Ascending aorta (tissue), 2 donors: ENCODE measurements at places on chromosomes 7 and 10.

- H3K36me3 ChIP-seq, result no peaks in the 10 kb centered on the region
- no peaks in the 10 kb centered on the region for H3K4me1 ChIP-seq
- no peak overlapping the region for H3K27ac ChIP-seq
- no peak for DNase-seq
Measured at GRCh38 chr7:131753620-131754222, 197.3 kb upstream of the PODXL start.

DNA sequence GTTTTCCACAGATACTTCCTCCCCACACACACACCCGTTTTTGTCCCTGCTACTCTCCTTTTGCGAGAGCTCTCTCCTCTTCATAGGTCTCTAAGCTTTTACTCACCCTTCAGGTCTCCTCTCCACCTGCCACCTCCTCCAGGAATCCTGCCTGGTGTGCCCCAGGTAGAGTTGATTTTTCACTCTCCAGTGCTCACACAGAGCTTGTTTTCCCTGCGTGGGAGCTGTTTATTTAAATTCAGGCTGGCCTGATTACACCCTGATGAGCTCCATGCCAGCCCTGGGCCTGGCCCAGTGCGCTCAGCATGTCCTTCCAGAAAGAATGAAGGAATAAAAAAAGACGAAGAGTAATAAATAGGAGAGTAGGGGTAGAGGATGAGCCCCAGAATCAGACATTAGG lies 7.5 kb upstream of the CLDN4 start:
- H3K36me3 ChIP-seq, result no peaks in the 10 kb centered on the region
- no peak overlapping the region for H3K27ac ChIP-seq
- DNase-seq, result no peak
- no peaks in the 10 kb centered on the region for H3K27me3 ChIP-seq

GRCh38 chr10:88028072-88028471 lies 164.6 kb downstream of the PTEN start:
- H3K27ac ChIP-seq, result no peak overlapping the region
- H3K4me3 ChIP-seq, result no peak overlapping the region
- no peaks in the 10 kb centered on the region for H3K36me3 ChIP-seq
- H3K27me3 ChIP-seq, result no peaks in the 10 kb centered on the region
- no peaks in the 10 kb centered on the region for H3K4me1 ChIP-seq

- H3K4me3 ChIP-seq, result no peak overlapping the region
- H3K4me1 ChIP-seq, result no peaks in the 10 kb centered on the region
- no peaks in the 10 kb centered on the region for H3K27me3 ChIP-seq
- H3K36me3 ChIP-seq, result no peaks in the 10 kb centered on the region
Measured at GRCh38 chr7:55440040-55440690, 75.0 kb downstream of the LANCL2 start.

GRCh38 chr10:7520507-7521485 lies 110.0 kb upstream of the SFMBT2 start:
- H3K4me1 ChIP-seq, result no peaks in the 10 kb centered on the region
- DNase-seq, result no peak
- H3K27me3 ChIP-seq, result no peaks in the 10 kb centered on the region
- H3K36me3 ChIP-seq, result no peaks in the 10 kb centered on the region
- no peak overlapping the region for H3K27ac ChIP-seq
- no peak overlapping the region for H3K4me3 ChIP-seq

DNA sequence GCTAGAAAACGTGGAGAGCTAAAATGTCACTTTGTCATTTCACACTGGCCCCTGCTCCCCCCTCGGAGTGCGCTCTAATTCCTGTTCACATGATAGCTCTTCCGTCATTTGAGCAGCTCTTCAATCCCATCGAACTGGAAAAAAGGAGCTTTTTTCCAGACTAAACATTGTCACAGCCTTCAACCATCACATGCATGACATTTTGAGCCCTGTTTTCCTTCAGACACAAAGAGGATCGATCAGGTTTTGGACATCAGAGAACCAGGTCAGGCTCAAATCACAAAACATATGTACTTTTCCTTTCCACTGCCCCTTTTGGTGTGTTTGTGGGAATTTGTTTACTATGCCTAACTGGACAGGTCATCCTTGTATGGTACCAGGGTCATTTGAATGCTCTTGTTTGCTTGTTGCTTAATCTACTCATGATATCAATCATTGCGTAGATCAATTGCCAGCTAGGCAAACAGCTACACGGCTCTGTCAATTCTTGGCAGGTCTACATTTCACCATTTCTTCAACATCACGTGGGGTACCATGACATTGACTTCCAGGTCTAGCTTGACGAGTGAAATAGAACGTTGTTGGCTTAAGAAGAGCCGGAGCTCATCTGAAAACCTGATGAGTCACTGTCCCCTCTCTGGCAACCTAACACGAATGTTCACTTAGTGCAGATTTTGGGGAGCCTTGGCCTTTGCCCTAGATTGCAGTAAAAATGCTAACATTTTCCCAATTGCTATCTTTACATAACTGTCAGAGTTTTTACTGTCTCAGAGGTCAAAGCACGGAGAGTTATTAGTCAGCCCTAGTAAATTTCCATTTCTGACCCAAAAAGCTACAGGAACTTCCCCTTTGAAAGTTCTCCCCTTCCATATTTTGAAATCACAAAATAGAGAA lies 87.3 kb downstream of the LYZL2 start:
- no peaks in the 10 kb centered on the region for H3K4me1 ChIP-seq
- no peaks in the 10 kb centered on the region for H3K27me3 ChIP-seq
- H3K27ac ChIP-seq, result no peak overlapping the region
- no peak for DNase-seq

DNA sequence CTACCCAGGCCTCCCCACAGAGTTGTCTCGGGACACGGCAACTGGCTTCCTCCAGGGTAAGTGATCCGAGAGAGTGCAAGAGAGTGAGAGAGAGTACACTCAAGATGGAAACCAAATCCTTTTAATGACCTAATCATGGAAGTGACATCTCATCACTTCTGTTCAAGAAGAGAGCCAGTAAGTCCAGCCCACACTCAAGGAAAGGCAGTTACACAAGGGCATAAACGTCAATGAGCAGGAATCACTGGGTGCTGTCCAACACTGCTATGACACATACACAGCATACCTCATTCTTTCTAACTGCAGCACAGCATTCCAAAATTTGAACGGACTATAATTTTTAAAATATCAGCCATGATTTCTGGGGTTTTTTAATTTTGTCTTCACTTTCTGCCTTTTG lies 29.3 kb upstream of the OSBPL3 start:
- DNase-seq, result no peak
- no peaks in the 10 kb centered on the region for H3K36me3 ChIP-seq
- no peak overlapping the region for H3K27ac ChIP-seq
- no peak overlapping the region for H3K4me3 ChIP-seq

DNA sequence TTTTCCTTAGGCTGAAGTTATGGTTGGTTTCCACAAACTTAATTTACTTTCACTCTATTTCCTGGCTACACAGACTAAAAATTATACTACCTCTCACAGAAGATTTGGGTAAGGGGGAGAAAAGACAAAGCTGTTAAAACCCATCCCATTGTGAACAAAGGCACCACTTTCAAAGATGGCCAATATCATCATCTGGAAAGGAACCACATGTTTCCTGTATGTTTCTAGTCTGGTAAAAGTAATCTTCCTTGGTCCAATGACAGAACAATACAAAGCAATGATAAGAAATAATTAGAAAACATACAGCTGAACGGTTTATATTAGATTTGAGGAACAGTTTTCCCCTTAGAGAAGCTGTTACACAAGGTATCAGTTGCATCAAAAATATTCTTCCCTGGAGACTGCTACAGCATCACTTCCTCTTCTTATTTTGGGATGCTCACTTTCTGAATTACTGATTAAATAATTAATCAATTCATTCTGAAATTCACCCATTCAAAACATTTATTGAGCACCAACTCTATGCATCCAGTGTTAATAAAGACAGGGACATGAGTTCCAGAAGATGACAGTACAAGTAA lies 8.5 kb upstream of the SFR1 start:
- H3K4me1 ChIP-seq, result no peaks in the 10 kb centered on the region
- H3K36me3 ChIP-seq, result no peaks in the 10 kb centered on the region
- no peak for DNase-seq

- no peak overlapping the region for H3K4me3 ChIP-seq
- no peaks in the 10 kb centered on the region for H3K4me1 ChIP-seq
- H3K36me3 ChIP-seq, result no peaks in the 10 kb centered on the region
- H3K27ac ChIP-seq, result no peak overlapping the region
Measured at GRCh38 chr7:14759785-14760184, 142.8 kb downstream of the DGKB start.

DNA sequence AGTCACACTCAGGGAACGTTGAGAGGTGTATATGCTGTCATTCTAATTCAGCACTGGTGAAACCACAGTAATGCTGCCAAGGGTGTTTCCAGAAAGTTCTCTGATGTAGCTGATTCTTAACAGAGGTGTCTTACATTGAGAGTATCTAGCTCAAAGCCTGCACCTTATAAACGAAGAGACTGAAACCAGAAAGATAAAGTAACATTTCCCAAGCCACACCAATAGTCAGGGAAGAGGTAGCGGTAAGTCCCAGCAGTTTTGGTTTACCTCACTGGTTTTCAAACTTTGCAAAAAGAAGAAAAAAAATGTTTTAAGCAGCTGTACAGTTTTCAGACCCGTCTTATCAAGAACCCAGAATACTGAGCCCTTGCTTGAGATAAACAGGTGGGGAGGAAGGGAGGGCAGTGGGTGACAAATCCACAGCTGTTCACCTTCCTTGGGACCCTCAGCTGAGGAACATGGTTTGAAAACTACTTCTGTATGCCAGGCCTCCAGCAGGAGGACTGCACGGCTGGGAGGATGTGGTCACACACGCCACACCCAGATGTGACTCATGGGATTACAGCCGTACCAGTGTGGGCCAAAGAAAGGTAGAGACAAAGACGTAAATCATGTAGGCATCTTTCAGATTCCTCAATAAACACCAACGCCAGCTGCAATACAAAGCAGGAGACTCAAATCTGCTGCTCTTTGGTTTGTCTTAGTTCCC lies 63.9 kb upstream of the GSDME start:
- H3K27ac ChIP-seq, result no peak overlapping the region
- H3K36me3 ChIP-seq, result no peaks in the 10 kb centered on the region
- peak; percentile 75 for DNase-seq
- no peaks in the 10 kb centered on the region for H3K27me3 ChIP-seq
- H3K4me1 ChIP-seq, result no peaks in the 10 kb centered on the region

GRCh38 chr7:148153616-148154284 lies 436.8 kb upstream of the C7orf33 start:
- H3K4me1 ChIP-seq, result no peaks in the 10 kb centered on the region
- H3K27ac ChIP-seq, result no peak overlapping the region
- no peaks in the 10 kb centered on the region for H3K36me3 ChIP-seq
- no peak for DNase-seq

- no peak for DNase-seq
- no peak overlapping the region for H3K4me3 ChIP-seq
- H3K27ac ChIP-seq, result no peak overlapping the region
- H3K4me1 ChIP-seq, result no peaks in the 10 kb centered on the region
- no peaks in the 10 kb centered on the region for H3K36me3 ChIP-seq
- H3K27me3 ChIP-seq, result no peaks in the 10 kb centered on the region
Measured at GRCh38 chr10:65864529-65864928, 1061.3 kb upstream of the LRRTM3 start.

DNA sequence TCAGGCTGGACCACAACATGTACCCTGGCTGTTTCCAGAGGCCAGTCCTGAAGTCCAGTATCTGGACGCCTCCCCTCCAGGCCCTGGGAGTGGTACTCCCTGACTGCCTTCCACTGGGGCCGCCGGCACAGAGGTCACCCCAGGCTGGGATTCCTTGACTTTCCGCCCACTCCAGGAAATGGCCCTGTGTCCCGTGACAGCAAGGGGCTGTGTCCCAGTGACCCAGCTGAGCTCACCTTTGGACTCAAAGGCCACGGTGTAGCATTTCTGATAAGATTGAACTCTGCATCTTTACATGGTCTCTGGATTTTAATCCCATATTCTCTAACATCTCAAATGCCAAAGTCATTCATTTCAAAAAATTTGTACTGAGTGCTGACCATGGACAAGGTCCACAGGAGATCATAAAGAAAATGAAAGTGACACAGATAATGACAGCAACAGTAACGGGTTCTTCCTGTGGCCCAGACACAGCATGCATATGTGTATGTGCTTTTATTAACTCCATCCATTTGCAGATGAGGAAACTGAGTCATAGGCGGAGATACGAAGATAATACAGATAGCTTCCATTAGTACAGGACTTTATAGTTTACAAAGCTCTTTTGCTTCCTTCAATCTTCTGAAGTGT lies 5.4 kb downstream of the ADAMTS14 start:
- peaks cover under 1% of the 10 kb centered on the region for H3K4me1 ChIP-seq
- no peak overlapping the region for H3K4me3 ChIP-seq
- no peak for DNase-seq
- H3K27ac ChIP-seq, result no peak overlapping the region

DNA sequence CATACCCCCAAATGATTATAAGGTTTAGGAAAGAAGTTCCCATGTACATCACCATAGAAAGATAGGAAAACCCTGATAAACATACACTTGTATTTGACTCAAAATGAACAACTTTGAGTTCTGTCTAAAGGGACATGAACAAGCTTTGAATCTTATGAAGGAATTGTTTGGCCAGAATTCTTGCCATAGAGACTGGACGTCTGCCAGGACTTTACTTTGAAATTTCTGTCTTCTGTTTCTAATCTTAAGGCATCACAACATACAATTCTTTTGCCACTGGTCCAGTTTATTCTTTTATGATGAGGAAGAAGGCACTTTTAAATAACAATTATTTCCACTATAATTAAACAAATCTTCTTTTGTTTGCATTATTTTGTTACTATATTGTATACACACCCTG lies 26.2 kb upstream of the CYP26C1 start:
- no peak overlapping the region for H3K27ac ChIP-seq
- no peak overlapping the region for H3K4me3 ChIP-seq
- peaks cover 16% of the 10 kb centered on the region for H3K4me1 ChIP-seq
- H3K27me3 ChIP-seq, result no peaks in the 10 kb centered on the region
- no peak for DNase-seq

- H3K4me1 ChIP-seq, result peaks cover 31% of the 10 kb centered on the region
- DNase-seq, result peak; percentile 59
- H3K36me3 ChIP-seq, result no peaks in the 10 kb centered on the region
- H3K4me3 ChIP-seq, result peak overlapping the region; percentile 28
- H3K27me3 ChIP-seq, result no peaks in the 10 kb centered on the region
Measured at GRCh38 chr10:17023386-17024298, 106.0 kb downstream of the CUBN start.

DNA sequence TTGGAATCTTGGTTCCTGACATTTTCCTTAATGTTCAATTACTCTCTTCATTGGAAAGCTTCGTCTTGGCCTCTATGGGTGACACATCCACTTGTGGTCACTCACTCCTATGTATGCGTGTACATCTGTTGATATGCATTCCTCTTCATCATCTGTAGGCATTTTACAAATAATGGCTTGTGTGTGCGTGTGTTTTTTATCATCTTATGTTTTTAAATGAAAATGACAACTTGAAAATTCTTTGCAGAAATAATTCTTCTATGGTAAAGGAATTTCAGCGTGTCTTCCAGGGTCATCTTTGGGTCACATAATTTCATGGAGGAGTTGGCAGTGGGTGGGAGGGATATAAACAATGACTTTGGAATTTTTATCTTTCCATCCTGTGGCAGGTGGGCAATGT lies 925.1 kb downstream of the LRMDA start:
- no peak for DNase-seq
- H3K27ac ChIP-seq, result no peak overlapping the region
- no peaks in the 10 kb centered on the region for H3K27me3 ChIP-seq
- H3K4me1 ChIP-seq, result no peaks in the 10 kb centered on the region
